ENCODE measurements at places on chromosomes 7 and 10.

- DNase-seq = no peak
These were observed 22.7 kb downstream of the MYOF start for GRCh38 chr10:93459466-93459865.

- DNase-seq = no peak
These were observed 99.2 kb downstream of the ATXN7L1 start for GRCh38 chr7:105776986-105777910.

- no peak for DNase-seq
These were observed 5.1 kb upstream of the ITGB1 start for GRCh38 chr10:32963096-32963495.

DNA sequence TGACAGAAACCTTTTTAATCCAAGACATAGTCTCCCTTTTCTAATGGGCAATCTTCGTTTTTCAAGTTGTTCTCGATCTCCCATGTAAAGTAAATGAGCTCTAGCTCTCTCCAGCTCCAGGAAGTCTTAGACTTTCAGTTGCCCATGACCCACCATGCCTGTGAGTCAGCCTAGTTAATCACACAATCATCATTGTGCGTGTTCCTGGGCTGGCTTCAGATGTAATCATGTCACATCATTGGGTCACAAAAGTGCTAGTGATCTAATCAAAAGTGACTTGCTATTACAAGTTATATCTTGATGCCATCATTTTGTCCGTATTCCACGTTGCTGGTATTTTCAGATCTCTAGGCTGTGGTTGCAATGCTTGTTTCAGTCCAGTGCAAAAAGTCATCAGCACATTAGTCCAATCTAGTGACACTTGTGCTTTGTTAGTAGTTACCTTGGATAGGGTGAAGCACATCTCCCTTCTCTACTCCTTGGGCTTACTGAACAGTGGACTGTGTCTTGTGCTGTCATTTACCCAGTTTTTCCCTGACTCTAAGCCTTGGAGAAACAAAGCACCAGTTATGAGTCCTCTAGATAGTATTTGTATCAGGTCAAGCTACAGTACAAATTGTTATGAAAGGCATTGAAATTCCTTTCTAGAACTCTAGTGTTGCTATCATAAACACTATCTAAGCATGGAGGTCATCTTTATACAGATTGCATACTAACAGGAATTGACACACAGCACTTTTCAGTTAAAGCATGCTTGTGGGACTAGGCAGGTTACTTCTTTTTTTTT is 316.6 kb downstream of the GFRA1 start:
- no peak for DNase-seq

DNA sequence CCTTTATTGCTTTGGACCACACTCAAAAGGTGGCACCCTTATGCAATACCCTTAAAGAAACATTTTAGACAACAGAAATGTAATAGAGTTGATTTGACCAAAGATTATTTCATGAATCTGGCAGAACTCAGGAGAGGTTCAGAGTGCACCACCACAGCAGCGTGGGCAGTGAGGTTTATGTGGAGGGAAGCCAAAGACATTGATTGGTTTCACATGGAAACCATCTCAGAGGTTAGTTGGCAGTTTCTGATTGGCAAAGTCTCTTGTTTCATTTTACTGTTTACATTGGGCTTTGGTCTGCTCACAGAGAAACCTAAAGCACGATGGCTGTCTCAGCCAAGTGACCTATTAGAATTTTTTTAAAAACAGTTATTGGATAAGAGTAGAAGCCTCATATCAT is 101.3 kb downstream of the SDHAF3 start:
- no peak for DNase-seq

Data from activated naive CD8-positive, alpha-beta T cell treated with anti-CD3 and anti-CD28 coated beads, Interleukin-2, amount 50 U/mL, for 16 hours (primary cell).